CD4-positive, alpha-beta T cell treated with Interleukin-1 beta for 1 hour (primary cell): ENCODE measurements at places on chromosomes 12 and 14.

DNA sequence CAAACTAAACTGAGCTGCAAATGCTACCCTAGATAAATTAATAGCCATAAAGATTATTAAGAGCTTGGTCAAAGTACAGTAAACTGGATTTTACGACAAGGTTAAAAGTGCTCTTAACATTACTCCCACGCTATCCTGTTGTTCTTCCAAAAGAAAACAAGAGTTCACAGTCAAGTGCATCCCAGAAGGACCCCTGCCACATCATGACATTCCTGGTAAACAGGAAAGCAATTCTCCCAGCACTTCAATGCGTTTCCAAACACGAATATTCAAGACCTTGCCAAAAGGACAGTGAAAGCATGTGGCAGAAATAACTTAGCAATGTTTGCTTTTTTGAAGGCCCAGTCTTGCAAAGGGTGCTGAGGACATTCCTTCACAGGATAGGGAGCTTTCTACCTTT is 11.2 kb downstream of the SPRING1 start:
- DNase-seq: no peak

- no peak for DNase-seq
These were observed 90.4 kb downstream of the RBM19 start for GRCh38 chr12:113875691-113876090.

GRCh38 chr14:102624666-102625065 is 32.2 kb downstream of the RCOR1 start:
- DNase-seq: no peak

GRCh38 chr14:67623114-67623513 is 3.4 kb downstream of the ARG2 start:
- DNase-seq: no peak

DNA sequence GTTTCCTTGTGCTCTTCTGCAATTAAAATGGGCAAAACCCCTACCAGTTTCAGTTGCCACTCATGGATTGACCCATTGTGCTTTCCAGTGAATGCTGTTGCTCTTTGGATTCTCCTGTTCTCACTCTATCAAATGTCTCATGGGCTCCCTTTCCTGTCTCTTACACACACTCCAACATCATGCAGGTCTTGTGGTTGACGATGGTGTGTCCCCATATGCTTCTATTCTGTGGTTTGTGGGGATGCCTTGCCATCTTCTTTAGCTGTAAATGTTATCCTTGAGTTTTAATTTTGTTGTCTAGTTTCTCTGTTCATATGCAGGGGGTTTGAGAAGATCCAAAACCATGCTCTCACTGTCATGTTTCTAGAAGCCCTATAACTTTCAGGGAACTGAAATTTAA is 31.9 kb upstream of the FBXO34 start:
- no peak for DNase-seq

DNA sequence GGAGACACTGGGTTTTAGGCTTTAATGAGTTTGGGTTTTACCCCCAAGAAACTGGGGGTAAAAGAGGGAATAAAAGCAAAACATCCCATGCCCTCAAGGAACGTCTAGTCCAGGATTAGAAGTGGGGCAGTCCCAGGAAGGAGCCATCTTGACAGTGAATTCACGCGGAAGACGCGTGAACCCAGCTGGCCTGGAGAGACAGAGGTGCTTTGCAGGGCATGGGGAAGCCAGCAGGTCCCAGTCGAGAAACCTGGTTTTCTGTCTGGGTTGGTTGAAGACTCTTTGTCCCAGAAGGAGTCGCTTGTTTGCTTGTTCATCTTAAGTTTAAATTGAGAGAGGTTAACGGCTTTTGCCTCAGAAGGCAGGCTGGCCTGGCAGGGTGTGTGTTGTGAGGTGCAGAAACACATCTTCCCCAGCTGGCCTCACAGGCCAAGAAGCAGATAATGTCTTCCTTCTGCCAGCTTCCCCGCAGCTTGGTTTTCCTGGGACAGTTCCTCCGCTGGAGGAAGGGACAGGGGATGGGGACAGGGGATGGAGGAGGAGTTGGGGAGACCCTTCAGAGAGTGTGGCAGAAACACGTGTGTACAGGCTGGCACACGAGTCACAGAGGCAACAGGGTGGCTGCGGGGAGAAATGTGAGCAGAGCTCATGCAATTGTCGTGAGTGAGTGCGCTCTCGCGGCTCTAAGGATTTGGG is 18.5 kb upstream of the CD9 start:
- DNase-seq: no peak

DNA sequence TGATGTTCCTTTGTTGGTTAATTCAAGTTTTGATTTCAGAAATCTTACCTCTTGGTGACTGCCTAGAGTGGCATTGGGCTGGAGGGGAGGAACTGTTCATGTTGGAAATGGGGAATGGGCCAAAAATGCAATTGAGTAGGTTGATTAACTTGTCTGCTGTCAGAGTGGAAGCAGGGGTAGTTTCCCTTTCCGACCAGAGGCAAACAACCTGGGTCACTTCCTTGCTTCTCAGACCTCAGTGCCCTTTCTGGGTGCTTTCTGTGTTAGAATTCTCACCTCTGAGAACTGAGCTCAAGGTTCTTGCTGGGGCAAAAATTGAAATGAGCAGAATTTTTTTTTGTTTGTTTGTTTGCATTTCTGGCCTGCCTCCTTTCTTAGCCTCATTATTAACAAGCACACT is 2.3 kb upstream of the M6PR start:
- DNase-seq: peak; percentile 62

- no peak for DNase-seq
These were observed 242.0 kb downstream of the ADAMTS20 start for GRCh38 chr12:43309959-43310358.

DNA sequence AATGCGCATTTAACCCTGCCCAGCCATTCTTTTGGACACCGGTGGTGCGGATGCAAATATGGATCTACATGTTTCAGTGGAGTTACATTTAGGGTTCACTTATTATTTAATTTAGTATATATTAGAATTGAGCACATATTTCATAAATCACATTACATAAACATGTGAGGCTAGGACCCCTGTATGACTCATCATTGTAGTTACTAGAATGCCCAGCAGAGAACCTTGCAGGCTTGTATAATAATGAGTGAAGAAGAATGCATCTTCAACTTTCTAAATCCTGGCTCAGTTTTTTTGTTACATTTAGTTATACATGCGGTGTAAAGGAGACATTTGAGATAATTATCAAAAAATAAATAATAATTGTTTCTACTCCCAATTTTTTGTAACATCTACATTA is 369.0 kb downstream of the ATP23 start:
- DNase-seq: no peak

DNA sequence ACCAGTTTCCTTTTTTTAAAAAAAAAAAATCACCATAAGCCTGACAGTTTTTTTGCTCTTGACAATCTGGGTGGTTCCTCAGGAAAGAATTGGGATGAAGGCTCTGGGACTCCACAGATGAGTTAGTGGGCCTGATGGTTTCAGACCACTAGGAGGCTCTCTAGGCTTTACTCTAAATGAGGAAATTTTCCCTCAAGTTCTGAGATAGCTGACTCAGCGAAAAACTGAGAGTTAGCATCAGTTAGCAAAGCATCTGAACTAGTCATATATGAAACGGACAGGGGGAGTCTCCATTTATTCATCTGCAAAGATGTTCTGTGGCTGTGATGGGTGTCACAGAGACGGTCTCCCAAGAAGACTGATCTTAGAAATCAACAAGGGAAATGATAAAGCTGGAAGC is 314.3 kb upstream of the OR4E1 start:
- DNase-seq: no peak

DNA sequence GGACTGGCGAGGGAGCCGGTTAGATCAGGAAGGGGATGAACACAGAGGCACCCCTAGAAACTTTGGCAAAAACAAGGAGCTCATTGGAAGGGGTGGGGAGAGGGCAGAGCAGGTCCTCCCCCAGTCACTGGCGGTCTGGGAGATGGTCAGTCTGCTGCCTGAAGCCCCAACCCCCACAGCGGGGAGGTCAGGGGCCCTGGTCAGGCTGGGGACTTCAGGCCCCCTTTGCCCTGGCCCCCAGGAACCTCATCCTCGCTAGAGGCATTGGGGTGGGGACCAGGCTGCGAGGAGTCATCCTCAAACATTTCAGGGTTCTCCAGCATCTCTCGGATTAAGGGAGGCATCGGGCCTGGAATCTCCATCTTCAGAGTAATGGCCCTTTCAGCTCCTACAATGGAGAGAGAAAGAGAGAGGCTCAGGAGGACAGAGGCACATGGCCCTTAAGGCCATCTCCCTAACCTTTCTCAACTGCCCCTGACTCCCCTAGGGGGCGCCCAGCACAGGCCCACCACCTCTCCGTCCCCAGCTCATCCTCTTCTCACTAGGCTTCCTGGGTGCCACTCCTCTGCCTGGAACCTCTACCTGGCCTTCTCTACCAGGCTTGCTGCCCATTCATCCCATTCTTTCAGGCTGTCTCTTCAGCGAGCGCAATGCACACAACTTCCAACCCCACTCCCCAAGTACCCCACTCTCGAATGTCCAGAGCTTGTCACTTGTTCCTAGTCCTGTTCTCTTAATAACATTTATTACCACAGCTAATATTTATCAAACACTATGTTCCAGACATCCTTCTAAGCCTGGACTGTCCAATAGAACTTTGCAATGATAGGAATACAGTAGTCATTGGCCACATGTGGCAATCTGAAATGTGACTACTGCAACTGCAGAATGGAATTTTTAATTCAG is 4.7 kb upstream of the ITGB7 start:
- DNase-seq: no peak

- no peak for DNase-seq
These were observed 322.4 kb downstream of the PDZRN4 start for GRCh38 chr12:41510470-41510869.

GRCh38 chr12:20475542-20475941 is 107.2 kb downstream of the PDE3A start:
- no peak for DNase-seq

GRCh38 chr14:99357916-99358390 is 86.0 kb upstream of the BCL11B start:
- no peak for DNase-seq

- no peak for DNase-seq
These were observed 165.8 kb upstream of the SYT1 start for GRCh38 chr12:78698747-78699146.

DNA sequence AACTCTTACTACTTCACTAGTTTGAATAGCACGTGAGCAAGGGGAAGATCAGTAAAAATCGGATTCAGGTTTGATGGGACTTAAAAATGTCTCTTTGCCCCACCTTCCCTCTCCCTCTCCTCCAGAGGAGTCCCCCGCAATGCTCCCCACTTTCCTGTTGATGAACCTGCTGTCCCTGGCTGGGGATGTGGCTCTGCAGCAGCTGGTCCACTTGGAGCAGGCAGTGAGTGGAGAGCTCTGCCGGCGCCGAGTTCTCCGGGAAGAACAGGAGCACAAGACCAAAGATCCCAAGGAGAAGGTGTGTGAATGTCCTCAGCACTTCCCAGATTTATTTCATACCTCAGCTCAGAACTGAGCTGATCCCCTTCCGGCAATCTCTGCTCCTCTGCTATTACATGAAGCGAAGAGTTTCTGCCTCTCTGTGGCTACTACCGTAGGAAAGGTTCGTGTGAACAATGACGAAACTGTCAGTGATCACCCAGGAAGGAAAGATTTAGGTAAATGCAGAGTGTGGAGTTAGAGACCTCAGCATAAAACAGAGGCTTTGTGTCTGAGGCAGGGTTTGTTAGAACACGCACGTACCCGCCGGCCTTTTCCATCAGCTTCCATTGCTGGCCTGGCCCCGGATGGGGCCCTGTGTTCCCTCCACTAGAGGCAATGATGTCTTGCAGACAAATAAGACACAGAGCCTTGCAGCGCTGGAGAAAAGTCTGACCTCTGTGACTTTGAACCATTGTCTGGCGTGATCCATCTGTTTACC is 7.4 kb upstream of the GAPDH start:
- DNase-seq: no peak

DNA sequence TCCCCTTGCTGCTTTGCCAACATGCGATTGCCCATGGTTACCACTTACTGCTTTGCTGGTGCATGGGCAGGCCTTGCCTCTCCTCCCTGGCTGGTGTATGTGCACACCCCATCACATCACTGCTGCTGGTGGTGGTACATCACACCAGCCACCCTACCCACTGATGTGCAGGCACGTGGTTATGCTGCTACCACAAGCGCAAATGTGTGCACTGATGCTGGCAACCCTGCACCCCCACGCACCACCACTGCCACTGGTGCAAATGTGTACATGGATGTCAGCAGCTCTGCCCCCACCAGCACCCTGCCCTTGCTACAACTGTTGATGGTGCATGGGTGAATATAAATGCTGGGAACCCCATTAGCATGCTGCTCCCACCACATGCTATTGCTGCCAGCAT is 261.7 kb downstream of the AEBP2 start:
- DNase-seq: no peak

DNA sequence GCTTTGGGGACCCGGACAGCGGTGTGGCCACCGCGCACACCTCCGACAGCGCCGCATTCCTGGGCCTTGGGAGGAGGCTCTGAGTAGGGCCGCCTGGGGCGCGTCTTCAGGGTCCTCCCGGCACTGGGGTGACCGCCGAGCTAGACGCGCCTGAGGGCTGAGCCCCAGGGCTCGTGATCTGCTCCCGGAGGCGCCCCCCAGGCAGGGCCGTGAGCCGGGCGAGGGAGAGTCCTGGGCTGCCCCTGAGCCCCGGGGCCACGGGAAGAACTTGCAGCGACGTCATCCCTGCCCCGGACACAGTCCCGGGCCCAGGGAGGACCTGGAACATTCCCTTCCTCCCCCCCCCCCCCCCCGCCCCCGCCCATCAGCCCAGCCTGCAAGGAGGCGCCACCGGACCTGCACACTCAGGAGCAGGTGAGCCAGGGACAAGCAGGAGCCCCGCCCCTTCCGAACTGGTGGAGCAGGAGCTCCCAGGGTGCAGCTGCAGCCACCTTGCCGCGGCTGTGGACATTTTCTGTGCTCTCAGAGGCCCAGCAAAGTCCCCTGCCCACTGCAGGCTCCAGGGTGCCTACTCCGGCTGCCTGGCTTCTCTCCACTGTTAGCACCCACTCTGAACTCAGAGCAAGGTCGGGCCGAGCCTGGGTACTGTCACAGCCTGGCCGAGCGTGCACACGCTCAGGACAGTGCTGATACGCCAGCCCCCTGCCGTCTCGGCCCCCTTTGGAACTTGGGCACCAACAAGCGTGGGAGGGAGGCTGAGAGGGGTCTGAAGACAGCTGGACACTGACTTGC is 50.7 kb downstream of the A2M start:
- DNase-seq: no peak

- no peak for DNase-seq
These were observed 338.2 kb downstream of the TRHDE start for GRCh38 chr12:72610342-72610741.

GRCh38 chr14:73289308-73289707 is 52.0 kb downstream of the PAPLN start:
- no peak for DNase-seq
